ENCODE measurements at places on chromosomes 7 and 10.

- no peak for DNase-seq
These were observed 9.3 kb downstream of the CRYGN start for GRCh38 chr7:151430391-151431205.

- DNase-seq = no peak
These were observed 151.3 kb upstream of the ADO start for GRCh38 chr10:62653254-62653653.

DNA sequence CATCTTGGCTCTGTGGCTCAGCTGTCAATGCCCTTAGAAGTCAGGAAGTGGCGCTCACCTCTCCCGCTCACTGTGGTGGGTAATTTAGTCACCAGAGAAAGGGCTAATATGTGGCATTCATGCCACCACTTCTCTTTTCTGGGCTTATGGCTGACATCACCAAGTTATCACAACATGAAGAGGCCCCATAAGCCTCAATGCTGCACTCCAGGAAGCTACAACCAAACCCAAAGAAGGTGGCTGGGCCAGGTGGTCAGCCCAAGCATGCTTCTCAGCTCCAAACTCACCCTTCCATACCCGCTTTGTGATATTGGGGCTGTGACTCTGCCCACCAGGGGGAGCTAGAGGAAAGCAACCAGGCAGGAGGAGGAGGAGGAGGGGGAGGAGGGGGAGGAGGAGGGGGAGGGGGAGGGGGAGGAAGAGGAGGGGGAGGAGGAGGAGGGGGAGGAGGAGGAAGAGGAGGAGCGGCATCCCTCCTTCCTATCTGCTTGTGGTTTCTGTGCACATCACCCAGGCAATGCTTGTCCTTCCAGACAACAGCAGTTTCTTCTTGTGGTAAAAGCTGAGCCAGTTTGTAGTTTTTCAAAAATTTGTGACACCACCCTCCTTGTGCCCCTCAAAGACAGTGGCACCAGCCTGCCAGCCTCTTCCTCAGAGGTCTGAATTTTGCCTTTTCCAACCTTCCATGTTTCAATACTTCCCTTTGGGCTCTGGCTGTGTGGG is 42.1 kb downstream of the CYP26A1 start:
- peak; percentile 78 for DNase-seq

DNA sequence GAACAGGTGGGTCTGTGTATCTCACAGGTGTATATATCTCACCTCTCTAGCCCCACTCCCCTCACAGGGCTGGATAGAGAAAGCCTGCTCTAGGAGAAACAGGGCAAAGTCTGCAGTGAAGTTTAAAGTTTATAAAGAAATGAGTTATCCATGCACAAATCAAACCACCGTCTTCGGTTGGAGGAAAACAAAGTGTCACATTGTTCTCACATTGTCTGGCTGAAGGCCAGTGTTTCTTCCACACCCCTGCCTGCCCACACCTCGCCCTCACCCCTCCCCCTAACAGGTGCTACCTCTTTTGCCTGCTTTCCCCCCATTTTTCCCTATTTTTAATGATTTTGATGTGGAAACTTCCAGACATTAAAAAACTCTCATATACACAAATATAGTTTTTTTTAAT is 25.8 kb downstream of the AQP1 start:
- DNase-seq = no peak

- DNase-seq = no peak
These were observed 5.4 kb downstream of the ABLIM1 start for GRCh38 chr10:114652402-114653368.

DNA sequence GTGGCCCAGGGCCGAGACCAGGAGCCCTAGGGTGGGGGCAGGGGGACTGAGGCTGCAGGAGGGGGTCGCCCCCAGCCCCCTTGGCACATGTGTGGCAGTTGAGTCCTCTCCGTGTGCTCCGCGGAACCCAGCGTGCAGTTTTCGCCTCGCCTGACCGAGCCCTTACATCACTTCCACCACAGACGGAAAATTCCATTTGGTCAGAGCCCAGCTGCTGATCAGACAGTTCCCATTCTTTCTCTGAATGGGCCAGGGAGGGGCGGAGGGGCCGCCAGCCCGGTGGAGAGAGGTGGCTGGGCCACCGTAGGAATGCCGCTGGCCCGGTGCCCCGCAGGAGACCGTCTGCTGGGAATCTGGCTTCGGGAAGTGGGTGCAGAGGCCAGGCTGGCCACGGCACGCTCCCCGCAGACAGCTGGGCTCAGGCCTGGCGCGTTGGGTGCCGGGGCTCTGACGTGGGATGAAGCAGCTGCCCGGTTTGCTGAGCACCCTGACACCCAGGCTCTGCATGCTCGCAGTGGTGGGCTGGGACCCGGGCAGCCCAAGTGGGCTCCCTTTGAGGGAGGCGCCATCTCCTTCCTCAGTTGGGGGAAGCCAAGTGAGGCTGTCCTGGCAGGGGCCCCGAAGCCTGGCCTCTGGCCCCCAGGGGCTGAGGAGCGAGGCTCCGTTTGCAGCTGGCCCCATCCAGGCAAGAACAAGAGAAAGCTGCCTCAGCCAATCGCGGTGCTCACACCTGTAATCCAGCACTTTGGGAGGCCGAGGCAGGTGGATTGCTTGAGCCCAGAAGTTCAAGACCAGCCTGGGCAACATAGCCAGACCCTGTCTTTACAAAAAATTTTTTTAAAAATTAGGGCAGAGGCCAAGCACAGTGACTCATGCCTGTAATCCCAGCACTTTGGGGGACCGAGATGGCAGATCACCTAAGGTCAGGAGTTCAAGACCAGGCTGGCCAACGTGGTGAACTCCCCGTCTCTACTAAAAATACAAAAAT is 9.9 kb downstream of the TTYH3 start:
- DNase-seq = no peak

GRCh38 chr10:24502006-24502405 is 221.7 kb downstream of the ARHGAP21 start:
- no peak for DNase-seq

DNA sequence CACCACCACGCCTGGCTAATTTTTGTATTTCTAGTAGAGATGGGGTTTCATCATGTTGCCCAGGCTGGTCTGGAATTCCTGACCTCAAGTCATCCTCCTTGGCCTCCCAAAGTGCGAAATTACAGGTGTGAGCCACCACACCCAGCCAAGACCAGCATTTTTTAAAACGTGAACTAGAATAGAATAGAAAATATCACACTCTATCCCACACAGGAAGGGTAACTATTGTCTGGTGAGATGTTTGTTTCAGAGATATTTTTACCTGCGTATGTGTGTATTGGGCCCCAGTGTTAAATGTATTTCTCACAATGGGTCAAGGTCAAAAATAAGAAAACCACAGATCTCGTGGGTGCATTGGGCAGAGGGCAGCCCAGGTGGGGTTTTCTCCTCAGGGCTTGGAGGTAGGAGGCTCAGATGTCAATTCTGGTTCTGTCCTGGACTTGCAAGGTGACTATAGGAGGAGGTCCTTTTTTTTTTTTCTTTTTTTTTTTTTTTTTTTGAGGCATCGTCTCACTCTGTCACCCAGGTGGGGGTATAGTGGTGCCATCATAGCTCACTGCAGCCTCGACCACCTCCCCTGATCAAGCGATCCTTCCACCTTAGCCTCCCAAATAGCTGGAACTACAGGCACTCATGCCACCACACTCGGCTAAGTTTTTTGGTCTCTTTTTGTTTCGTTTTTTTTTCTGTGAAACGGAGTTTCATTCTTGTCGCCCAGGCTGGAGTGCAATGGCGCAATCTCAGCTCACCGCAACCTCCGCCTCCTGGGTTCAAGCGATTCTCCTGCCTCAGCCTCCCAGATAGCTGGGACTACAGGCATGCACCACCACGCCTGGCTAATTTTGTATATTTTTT is 19.0 kb downstream of the SH2B2 start:
- DNase-seq = no peak

GRCh38 chr7:75711656-75712514 is 26.9 kb downstream of the HIP1 start:
- DNase-seq = no peak

GRCh38 chr10:129509835-129510234 is 42.8 kb downstream of the MGMT start:
- DNase-seq = no peak

DNA sequence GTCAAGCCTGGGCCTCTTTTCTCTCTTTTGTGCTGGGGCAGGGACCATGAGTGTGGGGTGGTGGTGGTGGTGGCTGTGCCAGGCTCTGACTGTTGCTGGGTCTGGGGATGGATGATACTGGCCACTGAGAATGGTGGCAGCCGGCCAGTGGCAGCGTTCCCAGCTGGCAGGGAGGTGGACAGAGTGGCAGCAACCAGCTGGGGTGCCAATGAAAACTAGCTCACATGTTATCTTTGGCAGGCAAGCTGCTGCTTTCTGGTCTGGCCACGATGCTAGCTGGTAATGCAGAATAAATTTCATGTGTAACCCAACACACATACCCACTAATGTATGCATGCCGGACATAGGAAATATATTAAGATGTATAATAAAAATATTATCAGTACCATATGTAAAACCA is 95.0 kb upstream of the SLC26A5 start:
- no peak for DNase-seq

GRCh38 chr10:58513188-58514110 is 777 bp downstream of the BICC1 start:
- DNase-seq = no peak

DNA sequence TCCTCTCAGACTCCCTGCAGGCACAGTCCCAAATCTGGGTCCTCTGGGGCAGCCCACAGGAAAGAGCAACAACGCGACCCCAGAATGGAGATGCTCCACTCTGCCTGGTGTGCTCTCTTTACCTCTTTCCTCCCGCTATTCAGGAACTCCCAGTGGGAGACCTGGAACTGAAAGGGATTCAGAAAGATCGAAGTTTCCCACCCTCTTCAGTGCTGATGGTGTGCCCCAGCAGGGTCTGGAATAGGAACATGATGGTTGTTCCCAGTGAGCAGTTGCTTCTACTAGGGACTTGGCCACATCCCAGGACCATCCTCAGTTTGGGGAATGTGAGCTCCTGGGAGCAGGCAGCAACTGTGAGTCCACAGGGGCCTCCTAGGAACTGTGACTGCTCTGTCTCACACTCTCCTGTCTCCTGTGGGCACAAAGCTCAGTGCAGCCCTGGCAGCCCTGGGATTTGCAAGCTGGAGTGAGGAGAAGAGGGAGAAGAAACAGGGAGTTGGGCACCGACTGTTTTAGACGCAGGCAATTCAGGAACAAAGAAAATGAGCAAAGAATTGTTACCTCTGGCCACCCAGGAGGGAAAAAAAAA is 17.9 kb downstream of the OR6V1 start:
- no peak for DNase-seq

DNA sequence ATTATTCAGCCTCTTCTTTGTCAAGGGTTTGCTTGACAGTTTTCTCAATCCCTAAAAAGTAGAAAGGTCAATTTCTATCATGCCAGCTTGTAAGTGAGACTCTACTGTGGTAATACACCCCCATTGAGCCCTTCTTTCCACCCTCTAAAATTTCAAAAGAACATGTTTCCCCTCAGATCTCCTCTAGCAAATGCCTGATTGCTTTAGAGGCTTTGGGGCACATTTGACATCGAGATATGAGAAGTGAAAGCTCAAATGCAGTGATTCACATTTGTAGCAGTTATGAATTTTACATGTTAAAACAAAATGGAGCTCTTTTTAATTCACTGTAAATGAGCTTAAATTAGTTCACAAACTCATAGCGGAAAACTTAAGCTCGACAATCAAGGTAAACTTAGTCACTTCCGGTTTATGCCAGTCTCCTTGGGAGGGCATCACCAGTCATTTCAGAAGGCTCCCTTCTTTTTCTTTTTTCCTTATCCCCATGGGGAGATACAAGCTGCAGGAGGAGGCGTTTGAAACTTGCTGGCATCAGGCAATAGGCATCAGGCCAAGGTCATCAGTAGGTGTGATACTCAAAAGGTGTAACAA is 55.3 kb upstream of the ADO start:
- DNase-seq = no peak

DNA sequence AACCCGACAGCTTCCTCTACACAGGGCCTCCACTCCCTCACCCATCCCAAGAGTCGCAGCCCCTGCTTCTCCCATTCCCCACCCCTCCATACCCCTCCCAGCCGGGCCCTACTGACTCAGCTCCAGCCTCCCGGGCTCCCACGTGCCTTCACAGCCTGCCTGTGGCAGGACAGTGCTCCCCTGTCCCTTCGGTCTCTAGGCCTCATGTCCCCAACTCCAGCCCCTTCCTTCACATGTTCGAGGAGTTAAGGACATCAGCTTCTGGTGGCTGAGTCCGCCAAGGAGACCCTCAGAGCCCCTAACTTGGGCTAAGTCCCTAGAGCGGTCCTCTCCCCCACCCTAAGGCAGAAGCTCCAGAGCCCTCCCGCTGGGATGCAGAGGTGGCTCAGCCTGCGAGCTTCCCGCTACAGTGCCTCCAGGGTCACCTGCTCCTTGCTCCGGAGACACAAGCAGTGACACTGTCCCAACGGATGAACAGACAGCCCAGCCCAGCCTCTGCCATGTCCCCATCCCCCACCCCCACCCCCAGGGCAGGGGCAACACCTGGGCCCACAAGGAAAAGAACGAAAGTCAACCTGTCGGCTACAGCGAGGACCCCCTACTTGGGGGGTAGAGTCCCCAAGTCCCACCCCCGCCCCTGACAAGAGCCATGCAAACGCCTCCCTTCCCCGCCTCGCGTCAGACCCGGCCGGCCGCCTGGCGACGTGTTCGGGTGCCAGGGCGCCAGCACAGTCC is 716 bp downstream of the SMARCD3 start:
- DNase-seq = no peak

DNA sequence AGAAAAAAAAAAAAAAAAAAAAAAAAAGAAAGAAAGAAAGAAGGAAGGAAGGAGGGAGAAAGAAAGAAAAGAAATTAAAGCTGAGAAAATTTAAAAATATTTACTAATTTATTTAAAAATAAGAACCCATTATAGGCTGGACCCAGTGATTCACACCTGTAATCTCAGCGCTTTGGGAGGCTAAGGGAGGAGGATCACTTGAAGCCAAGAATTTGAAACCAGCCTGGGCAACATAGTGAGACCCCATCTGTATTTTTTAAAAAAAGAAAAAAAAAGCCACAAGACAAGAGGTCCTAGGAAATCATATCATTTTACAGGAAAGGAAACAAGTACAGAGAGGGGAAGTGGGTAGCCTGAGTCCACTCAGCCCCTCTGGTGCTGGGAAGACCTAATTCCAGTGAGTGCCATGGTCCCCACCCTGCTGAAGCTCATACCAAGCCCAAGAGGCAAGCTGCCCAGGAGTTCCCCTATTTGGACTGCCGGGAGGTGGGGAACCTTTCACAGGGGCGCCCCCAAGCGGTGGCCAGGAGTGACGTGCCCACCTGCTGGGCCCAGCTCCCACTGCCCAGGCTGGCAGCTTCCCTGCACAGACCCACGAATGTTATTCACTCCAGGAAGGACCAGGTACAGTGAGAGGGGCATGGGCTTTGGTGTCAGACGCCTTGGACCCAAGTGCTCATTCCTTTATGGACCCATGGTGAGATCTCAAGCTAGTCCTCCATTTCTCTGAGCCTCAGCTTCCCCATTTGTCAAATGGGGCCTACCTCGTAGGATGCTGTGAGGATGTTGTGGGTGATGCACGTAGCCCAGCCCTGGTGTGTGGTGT is 133.6 kb downstream of the ZMIZ1 start:
- DNase-seq = no peak

GRCh38 chr10:95601116-95601719 is 40.0 kb upstream of the SORBS1 start:
- peak; percentile 20 for DNase-seq
